ENCODE measurements at places on chromosomes 7 and 10.
A peak's percentile ranks its signal among the peaks of the same experiment; 100 is the strongest.

DNA sequence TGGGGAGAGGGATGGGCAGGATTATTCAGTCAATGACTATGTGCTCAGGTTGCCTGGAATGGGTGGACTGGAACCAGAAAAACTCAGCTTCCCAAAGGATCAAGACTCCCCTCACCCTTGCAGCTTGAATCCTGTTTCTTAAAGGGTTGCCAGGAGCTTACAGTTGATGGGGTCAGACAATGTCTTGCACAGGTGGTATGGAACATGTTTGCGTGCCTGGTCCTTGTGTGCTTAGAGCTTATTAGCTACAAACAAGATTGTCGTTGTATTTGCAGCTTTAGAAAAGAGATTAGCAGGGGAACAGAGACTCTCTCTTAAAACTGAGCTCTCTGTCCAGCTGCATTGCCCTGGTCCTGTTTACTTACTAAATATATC is 56.9 kb downstream of the PRR15 start:
- DNase-seq = no peak

DNA sequence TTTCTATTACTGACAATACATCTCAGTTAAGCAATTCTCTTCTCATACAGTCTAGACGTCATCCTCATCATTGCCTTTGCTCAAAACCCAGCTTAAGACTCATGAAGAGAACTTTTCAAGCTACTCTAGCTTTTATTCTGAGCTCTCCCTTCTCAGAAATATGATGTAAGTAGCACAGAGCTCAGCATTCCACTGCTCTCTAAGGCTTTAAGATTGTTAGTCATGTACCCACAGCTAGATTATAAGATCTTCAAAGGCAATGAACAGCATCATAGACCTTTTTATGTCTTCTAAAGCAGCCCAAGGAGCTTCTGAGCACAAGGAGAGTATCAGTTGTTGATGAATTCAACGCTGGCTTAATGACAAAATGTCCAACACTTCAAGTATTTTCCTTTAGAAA is 119.3 kb downstream of the NRP1 start:
- DNase-seq = no peak

DNA sequence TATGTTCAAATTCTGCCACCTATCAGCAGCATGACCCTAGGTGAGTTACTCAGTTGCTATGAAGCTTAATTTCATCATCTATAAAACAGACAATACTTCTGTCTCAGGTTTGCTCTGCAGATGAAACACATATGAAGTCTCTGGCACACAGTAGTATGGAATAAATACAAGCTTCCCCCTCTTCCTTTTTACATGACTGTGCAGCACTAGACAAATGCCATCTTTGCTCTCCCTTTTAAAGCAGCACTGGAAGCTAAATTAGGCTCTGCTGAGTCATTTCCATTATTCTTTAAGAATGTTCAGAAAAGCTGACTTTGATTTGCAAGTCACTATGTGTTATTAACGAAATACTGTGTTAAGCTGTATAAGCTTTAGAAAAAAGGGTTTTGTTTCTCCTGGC is 40.7 kb upstream of the ANAPC16 start:
- no peak for DNase-seq

DNA sequence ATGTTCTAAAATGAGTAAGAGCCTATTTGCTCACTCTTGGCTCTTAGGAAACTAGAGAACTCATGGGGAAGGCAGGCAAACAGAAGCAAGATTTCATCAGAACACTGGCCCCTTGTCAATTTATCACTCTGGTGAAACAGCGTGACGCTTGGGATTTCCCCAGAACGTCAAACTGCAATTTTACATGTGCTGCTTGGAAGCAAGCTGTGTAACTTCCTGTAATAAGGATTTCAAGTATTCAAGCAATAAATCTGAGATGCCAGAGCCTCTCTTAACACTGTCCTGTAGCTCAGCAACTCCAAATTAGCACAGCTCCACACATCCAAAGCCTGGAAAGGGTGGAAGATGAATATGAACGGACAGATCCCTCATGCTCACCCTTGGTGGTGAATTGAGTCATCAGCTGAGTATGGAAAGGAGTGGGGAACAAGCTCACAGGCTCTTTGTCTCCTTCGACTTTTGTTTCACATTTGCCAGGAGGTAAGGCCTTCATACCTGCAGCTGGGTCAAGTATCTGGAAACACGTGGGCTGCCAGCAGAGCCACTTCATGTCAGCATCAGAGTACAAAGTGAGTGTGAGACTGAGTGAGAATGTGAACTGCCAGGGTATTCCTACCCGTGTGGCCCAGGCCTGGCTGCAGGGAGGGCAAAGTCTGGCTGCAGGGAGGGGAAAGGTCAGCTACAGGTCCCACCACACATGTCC is 140.4 kb upstream of the NAMPT start:
- peak; percentile 40 for DNase-seq

GRCh38 chr10:114343623-114344505 is 60.4 kb downstream of the AFAP1L2 start:
- no peak for DNase-seq

DNA sequence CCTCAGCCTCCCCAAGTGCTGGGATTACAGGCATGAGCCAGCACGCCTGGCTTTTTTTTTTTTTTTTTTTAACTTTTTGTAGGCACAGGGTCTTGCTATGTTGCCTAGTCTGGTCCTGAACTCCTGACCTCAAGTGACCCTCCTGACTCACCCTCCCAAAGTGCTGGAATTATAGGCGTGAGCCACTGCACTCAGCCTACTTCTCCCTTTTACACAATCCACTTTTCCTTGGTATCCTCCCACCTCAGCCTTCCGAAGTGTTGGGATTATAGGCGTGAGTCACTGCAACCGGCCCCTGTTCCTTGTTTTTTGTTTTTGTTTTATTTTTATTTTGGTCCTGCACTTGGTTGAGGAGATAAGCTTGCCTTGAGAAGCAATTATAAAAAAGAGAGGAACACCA is 75.9 kb upstream of the KMT2C start:
- DNase-seq = no peak

DNA sequence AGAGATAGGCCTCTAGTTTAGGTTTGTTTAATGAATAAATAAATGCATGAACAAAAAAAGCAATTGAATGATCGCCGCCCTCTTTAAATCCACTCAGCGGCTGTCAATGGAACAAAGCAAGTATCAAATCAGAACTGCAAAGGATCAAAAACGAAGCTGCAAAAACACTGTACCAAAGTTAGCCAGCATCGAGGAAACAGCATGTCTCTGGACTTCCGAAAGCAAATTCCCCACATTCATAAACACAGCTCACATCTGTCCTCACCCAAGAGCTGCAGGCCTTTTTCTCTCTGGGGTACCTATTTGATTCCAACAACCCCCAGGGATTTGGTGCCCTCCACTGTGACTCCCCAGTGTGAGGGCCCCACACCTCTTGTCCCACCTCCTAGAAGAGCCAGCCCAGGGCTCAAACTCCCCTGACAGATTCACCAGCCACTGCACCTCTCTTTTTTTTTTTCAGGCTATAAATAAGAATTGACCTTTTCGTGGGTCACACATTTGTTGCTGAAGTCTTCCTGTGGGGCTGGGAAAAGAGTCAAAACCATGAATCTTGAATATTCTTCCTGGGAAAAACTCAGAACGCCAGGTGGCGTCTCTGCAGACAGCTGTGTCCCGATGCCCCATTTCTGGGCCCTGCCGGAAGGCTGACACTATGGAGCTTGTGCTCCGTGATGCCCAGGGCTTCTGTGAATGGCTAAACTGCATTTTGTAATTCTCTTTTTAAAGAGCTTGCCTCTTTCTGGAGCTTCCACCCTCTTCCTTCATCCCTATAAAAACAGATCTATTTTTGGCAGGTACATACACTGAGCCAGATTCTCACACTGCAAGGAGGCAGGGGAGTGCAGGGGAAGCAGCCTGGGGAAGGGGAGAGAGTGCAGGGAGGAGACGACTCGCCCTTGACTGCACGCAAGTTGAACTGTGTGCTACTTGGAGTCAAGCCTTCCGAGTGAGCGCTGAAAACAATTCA is 51.7 kb downstream of the HSPA12A start:
- no peak for DNase-seq

DNA sequence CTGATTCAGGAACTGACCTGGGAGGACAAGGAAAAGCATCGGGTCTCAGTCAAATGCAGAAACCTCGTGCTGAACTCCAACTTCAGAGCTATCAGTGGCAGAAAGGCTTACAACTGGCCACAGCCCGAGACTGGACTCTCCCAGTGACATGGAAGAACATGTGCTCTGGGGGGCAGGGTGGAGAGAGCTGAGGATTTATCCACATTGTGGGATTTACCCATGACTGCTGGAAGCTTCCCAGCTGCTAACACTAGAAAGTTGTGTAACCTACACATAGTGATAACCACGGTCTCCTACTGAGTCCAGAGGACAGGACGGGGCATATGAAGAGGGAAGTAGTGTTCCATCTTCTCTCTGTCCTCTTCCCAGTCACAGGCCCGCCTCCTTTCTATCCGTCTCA is 103.4 kb downstream of the ITIH5 start:
- no peak for DNase-seq

GRCh38 chr7:81415181-81415580 is 354.7 kb downstream of the HGF start:
- no peak for DNase-seq

DNA sequence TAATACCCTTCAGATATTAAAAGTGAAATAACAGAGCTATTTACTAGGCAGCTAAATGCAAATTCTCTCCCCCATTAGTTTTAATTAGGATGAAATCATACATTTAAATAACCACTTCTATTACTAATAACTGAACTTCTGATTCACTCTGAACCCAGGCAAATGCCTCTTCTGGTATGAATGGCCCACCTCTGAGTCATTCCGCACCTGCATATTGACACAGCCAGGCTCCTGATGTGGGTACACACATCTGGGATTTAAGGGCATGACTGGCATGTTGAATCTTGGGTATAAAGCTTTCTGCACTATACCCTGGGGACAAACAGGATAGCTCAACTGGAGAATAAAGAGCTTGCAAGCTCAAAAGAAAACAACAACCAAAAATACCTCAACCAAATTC is 140.9 kb downstream of the AUTS2 start:
- no peak for DNase-seq

GRCh38 chr10:116796469-116796868 is 52.8 kb upstream of the ENO4 start:
- DNase-seq = no peak

GRCh38 chr10:70617798-70618568 is 15.4 kb upstream of the PRF1 start:
- DNase-seq = no peak

GRCh38 chr7:129903935-129904334 is 48.8 kb downstream of the UBE2H start:
- no peak for DNase-seq

DNA sequence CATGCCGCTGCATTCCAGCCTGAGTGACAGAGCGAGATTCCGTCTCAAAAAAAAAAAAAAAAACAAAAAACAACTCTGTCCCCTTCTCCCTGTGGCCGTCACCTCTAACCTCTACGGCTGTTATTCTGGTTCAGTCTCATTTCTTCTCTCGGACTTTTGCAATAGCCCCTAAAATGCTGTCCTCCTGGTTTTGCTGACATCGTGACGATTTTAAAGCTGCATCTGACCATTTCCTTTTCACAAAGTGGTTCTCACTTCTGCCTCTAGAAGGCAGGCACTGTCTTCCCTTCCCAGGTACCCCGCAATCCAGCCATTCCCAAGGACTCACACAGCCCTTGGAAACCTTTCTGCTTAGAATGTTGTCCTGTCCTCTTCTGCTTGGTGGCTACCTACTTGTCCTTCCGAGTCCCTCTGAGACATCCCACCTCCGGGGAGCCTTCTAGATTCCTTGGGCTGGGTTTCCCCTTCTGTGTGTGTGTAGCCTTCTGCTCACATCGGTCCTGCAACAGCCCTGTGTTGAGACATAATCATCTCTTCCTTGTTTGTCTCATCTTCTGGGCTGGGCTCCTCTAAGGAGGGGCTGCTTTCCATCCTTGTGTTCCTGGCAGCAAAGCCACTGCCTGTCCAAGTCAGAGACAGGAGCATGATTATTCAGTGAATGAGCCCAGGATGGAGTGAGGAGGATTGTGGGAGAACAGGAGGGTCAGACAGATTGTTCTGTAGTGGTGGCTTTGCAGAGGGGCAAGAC is 83.1 kb downstream of the GRK5 start:
- DNase-seq = no peak

DNA sequence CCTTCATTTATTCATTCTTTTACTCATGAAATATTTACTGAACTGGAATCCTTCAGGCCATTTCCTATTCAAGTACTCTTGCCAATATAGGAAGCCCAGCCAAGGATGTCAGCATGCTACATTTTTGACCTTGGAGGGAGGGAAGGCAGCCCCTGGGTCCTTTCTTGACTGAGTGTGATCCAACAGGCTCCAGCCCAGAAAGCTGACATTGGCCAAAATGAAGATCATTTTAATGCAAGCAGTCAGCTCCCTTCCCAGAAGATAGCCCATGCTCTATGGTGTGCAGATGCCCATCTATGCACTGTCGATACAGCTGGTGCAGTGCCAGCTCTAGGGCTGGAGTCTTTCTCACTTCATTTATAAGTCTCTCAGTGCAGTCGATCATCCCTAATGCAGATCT is 646.0 kb downstream of the KCNMA1 start:
- no peak for DNase-seq

GRCh38 chr7:130925136-130925794 is 191.3 kb upstream of the KLF14 start:
- DNase-seq = no peak

- DNase-seq = no peak
Measured at GRCh38 chr10:43943818-43944360, 295.2 kb upstream of the ZNF32 start.

- peak; percentile 38 for DNase-seq
Measured at GRCh38 chr7:139702811-139703486, 74.8 kb downstream of the HIPK2 start.

- DNase-seq = no peak
Measured at GRCh38 chr10:94206176-94206575, 156.6 kb downstream of the NOC3L start.

GRCh38 chr7:92747041-92747835 is 89.1 kb downstream of the CDK6 start:
- no peak for DNase-seq
